ENCODE measurements at places on chromosomes 13 and 19.
A peak's percentile ranks its signal among the peaks of the same experiment; 100 is the strongest.

DNA sequence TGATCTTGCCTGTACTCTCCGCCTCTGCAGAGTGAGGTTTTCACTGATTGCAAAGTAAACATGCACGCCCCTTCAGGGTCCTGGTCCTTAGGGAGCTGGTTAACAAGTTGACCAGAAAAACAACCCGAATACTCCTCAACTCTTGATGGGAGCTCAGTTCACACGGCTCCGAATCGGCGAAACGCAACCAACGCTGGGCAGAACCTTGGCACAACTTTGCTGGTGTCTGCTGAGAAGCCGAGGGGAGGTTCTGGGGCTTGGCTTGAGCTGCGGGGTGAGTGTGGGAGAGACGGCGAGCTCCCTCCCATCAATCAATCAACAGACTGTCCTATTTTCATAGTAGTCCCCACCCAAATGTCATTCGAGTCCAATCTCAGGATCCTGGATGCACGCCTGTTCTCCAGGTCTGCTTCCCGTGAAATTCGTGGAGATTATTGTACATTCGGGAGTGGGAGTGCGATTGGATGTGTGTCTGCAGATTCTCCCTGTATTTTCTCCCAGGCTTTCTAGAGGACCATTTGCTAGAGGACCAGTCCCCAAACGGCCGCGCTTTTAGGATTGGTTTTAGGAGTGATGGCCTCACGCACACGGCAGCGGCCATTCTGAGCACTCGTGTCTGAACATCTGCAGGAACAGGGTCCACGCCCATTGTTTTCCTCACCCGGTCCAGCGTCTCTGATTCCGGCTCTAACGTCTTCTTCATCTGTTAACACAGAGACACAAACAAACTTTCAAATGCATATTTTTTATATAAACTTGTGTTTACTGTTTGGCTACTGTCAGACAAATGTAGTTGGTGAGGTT is 51.6 kb upstream of the F7 start:
- DNase-seq: peak; percentile 44

GRCh38 chr13:42649141-42649540 is 75.2 kb downstream of the TNFSF11 start:
- DNase-seq: no peak

DNA sequence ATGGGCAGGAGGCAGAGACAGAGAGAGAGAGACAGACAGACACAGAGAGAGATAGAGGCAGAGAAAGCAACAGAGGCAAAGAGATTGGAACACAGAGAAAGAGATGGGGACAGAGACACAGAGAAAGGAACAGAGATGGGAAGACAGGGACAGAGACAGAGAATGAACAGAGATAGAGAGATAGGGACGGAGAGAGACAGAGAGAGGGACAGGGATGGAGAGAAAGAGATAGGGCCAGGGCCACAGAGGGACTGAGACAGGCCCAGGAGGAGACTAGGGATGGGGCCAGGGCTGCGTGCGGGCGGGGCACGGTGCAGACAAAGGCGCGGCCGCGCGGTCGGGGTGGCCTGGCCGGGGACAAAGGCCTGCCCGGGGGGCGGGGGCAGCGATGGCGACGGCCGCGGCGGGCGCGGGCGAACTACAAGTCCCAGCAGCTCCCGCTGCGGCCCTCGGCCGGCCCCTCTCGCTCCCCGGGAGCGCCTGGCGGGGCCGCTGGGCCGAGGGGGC is at the start of gene ZNF358:
TSS of gene ZNF358 (plus strand) at position 459 of the 507 bp plus-strand sequence. CDS start 3,140 bp downstream, outside the sequence.
- no peak for DNase-seq

DNA sequence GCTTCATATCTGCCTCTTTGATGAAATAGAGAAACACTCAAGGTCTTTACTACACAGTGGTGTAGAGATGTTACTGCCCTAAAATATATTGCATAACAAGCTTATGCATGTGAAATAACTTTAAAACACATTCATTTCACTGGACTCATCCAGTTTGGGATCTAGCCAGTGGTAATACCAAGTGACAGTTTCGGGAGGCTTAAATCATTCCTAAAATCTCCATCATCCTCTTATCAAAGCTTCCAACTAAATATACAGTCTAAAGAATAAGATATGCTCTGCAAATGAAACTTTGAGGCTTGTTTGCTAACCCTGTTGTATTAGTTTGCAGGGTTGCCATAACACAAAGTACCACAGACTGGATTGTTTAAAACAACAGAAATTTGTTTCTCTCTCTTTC is 52.8 kb downstream of the THSD1 start:
- no peak for DNase-seq

DNA sequence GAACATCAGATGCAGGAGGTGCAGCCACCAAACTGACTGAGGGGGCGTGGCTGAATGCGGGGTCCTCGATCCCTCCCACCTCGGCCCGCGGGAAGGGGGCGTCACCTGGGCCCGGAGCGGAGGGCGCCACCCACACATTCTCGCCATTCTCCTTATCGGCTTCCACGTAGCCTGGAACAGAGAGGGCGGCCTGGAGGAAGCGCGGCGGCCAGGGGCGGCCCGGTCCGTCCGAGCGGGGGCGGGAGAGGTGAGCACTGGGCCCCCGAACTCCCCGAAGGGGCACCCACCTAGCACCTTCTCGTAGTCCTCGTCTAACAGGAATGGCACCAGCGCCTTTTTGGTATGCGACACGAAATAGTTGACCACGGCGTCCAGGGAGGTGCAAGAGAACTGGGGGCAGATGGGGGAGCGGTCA is 11.8 kb downstream of the STAP2 start:
- DNase-seq: no peak

GRCh38 chr13:114058051-114058867 is 74.2 kb downstream of the RASA3 start:
- no peak for DNase-seq

GRCh38 chr19:13118424-13119193 is 545 bp downstream of the NACC1 start:
- DNase-seq: no peak

DNA sequence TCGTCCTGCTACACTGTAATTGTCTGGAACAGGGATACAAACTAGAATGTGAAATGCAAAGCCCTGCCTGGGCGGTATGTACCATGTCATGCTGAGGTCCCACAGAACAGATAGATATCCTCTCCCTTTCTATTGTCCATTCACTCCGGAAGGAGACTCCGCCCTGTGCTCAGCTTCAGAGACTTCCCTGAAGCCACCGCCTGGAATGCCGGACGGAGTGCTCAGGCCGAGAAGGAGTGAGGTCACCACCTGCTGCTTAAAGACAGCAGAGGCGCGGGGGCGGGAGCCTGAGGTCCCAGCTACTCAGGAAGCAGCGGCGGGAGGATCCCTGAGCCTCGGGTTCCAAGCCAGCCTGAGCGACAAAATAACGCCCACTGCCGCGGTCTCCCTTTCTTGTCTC is 890 bp upstream of the ZNF611 start:
- DNase-seq: no peak

DNA sequence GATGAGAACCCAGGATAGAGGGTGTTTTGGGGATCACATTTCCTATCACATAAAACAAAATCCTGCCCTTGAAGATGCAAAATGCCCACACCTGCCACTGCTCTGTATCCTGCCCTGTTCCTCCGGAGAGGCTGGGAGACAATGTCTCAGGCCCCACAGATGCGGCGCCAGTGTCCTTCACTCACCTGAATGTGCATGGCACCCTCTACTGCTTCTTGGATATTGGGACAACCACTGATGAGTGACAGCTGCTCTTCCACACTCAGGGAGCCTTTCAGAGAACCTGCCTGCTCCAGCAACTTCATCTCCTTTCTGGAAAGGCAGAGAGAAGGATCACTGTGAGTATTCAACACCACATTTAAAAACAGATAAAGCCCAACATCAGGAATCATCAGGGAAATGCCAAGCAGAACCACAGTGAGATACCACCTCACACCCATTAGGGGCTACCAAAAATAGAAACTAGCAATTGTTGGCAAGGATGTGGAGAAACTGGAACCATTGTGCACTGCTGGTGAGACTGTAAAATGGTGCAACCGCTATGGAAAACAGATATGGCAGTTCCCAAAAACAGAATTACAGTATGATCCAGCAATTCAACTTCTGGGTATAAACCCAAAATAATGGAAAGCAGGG is 36.4 kb downstream of the CRYL1 start:
- no peak for DNase-seq

- no peak for DNase-seq
Measured at GRCh38 chr13:23723471-23723870, 153.3 kb downstream of the TNFRSF19 start.
